Umbilical cord (tissue), 2 donors: ENCODE measurements at places on chromosomes 4 and X. TPM values are rescaled to one million over a fixed set of nuclear protein-coding genes. Genes with fewer than 3 reads are reported as not detected.

The ENOPH1 gene
- 28.2 TPM for total RNA-seq

- no peak for DNase-seq
Observed at GRCh38 chr4:127214931-127215330, 417.8 kb upstream of the INTU start.

GRCh38 chr4:41797260-41797659 is 48.7 kb upstream of the PHOX2B start:
- peak; percentile 14 for DNase-seq

- no peak for DNase-seq
Observed at GRCh38 chrX:14028473-14028872, 1.2 kb downstream of the GEMIN8 start.
